ENCODE measurements at places on chromosomes 16 and 17.

DNA sequence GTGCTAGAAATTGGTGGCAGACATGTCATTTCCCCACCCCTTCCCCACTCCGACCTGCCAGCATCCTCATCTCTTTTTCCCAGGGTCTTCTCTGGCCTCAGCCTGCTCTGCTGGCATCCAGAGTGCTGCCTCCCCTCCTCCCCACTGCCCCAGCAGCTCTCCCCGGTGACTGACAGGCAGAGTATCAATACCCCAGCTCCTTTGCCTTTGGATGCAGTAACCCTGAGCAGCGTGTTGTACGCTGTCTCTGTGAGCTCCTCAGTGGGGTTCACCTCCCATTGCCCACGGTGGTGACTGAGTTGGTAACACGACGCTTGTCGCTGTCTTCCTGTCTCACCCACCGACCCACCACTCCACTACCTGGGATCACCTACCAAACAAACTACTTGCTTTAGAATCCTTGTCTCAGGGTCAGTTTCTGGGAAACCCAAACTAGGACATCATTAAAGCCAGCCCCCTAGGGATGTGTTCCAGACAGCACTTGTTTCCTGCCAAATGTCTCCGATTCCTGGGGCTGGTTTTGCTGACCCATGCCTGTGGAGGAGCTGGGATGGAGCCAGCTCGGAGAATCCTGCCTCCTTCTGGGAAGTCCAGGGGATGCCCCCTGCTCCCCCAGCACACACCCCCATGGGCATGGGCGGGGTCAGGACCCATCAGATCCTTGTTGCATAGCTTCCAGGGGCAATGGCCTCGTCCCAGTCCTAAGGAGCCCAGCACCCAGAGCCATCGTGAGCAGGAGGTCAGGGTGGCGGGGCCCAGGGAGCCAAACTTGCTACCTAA is 8.3 kb upstream of the SBK1 start:
- no peak for DNase-seq

GRCh38 chr16:6165330-6165979 is 1067.9 kb upstream of the EEF2KMT start:
- no peak for DNase-seq

- DNase-seq, result peak; percentile 98
Measured at GRCh38 chr16:3150346-3151218, 15.8 kb downstream of the ZNF213 start.

DNA sequence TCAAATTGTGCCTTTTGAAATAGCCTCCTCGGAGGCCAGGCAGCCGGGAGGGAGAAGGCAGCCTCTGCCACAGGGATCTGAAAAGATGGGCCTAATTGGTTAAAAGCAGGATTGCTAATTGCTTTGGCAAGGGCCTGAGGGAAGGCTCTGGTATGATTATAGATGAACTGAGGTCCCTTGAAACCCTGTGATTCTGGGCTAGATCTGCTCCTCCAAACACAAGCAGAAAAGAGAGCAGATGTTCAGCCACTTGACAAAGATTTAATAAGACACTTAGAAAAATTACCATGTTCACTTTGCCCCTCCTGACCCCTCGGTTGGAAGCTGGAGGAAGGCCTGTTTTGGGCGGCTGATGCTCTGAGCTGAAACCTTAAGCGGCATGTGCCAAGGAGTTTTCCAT is 209.5 kb upstream of the MPHOSPH6 start:
- DNase-seq, result no peak

GRCh38 chr17:76986365-76986764 is 118.2 kb downstream of the MGAT5B start:
- no peak for DNase-seq

GRCh38 chr17:3719265-3719664 is 4.4 kb upstream of the HASPIN start:
- no peak for DNase-seq

GRCh38 chr17:69516225-69516624 is 101.7 kb downstream of the MAP2K6 start:
- no peak for DNase-seq

GRCh38 chr16:1773703-1774447 is 941 bp upstream of the MRPS34 start:
- DNase-seq, result no peak

GRCh38 chr17:31511580-31511979 is 120.1 kb downstream of the RAB11FIP4 start:
- DNase-seq, result no peak

GRCh38 chr17:1217089-1217385 is 37.3 kb upstream of the ABR start:
- DNase-seq, result no peak

- no peak for DNase-seq
Measured at GRCh38 chr17:39236981-39237441, 11.3 kb upstream of the STAC2 start.

GRCh38 chr17:76570457-76570856 is 15.2 kb downstream of the ST6GALNAC2 start:
- no peak for DNase-seq

DNA sequence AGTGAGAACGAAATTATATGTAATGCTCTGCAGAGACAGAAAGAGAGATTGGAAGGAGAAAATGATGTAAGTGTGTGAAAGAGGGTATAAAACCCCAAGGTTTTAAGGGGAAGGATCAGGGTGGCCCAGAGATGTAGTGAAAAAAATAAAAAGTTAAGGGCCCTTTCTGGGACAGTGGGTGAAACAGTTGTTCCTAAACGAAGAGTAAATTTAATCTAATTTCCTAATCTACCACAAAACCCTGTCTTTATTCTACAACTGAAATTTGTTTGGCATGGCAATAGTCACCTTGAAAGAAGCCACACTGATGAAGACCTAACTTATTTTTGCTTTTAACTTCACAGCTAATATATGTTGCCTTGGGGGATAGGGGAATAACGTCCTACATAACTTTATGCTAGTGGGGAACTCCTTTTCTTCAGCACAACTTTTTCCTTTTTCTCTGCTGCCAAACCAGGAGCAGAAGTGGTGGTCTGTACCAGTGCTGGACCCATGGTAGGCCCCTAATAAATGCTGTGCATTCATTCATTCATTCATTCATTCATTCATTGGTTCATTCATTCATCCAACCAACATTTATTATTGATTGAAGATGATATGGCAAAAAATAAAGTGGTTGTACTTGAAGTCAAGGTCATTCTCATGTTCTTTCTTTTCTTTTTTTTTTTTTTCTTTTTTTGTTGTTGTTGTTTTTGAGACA is 25.4 kb downstream of the CALCOCO2 start:
- no peak for DNase-seq

GRCh38 chr17:5283571-5284315 is 1.7 kb downstream of the RABEP1 start:
- no peak for DNase-seq

DNA sequence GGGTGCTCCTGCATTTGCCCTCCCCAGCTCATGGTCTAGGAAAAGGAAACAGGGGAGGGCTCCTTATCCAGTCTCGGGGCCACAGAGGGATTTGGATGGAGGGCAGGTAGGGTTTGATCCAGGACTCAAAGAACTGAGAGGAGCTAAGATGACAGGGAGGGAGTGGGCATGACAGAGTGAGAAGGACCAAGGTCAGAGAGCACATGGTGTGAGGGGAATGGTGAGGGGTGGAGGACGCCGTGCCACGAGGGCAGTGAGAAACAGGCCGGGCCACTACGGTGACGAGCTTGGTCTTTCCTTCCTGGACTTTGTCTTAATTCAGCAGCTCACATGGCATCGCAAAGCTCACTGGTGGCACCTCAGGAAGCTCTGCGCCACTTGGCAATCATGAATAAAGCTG is 35.2 kb downstream of the IRF8 start:
- DNase-seq, result no peak

DNA sequence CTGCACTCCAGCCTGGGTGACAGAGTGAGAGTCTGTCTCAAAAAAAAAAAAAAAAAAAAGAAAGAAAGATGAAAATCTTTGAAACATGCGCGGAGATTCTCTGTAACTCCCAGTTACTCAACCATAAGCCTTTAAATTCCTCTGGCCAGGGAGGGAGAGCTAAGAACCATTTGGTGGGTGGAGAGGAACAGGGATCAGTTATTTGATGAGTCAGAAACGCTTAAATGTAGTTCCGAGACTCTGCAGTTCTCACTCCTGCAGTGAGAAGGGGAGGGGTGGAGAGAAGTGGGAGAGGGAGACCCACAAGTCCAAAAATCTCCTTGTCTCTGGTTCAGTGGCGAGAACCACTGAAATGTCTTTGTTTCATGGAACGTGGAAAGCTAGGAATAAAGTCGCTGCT is 266.7 kb downstream of the SOX9 start:
- DNase-seq, result no peak

GRCh38 chr17:28521311-28522085 is 15.3 kb downstream of the FOXN1 start:
- no peak for DNase-seq

DNA sequence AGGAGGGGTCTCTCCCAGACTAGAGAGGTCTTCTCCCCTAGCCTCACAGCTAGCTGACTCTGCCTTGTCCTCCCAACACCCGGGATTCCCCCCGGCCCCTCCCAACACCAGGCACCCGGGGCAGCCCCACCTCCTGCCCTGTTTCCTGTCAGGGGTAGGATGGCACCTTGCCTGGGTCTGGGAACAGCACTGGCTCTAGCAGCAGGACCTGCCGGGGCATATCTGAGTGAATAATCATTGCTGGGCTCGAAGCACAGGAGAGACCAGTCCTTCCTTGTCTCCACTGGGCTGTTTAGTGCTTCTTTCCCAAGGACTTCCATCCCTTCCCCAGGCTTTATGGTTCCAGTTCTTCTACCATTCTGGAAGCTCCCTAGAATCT is 25.7 kb downstream of the MINK1 start:
- DNase-seq, result no peak

DNA sequence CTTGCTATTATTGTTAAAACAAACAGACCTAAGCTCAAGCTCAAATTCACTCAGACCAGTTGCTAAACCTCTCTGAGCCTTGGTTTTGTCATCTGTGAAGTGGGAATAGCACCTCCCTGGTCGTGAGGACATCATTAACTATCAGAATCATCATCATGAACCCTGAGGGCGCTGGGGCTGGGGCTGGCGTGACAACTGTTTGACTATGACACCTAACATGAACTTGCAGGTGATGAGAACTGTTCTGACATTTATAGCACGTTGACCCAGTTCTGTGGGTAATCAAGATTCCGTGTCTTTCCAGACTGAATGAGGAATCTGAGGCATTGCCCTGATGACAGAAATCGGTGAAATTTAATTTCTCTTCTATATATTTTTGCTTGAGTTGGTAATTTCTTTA is 71.3 kb upstream of the CDH5 start:
- DNase-seq, result no peak

DNA sequence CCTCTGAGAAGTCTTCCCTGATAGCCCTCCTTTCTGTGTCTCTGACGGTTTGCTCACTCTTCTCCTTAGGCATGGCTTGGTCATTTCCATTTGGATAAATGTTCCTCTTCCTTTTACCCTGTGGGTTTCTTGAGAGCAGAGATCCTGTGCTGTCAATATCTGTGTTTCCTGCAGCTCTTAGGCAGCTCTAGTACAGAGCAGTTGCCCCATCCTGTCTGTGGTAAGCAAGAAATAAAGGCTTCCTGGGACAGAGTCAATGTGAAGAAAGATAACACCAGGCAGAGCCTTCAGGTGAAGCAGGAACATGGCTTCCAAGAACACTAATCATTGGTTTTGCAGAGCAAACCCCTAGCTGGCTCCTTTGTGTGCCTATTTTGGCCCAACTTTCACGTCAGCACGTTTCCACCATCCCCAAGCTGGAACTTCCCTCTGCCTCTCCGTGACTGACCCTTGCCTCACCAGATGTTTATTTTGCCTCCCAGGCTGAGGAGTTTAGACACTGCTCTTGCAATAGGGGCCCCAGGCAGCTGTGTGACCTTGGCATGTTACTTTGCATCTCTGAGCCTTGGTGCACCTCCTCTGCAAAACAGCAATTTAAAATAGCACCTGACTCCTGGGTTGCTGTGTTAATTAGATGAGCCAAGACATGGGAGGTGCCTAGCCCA is 49.6 kb upstream of the SIAH1 start:
- no peak for DNase-seq

DNA sequence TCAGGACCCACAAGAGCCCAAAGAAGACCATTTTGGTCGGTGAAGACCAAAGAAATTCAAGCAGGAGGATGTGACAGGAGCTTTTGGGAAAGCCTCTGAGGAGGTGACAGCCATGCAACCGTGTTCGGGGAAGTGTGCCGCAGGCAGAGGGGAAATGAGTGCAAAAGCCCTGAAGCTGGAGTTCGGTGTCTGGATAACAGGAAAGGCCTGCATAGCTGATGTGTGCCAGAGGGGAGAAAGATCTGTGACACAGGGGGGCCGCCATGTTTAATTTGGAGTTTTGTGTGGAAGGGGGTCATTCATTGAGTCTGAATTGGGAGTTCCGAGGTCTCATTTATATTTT is 870 bp upstream of the ZC3H7A start:
- no peak for DNase-seq

GRCh38 chr16:68656751-68657150 is 11.6 kb downstream of the CDH3 start:
- DNase-seq, result no peak

DNA sequence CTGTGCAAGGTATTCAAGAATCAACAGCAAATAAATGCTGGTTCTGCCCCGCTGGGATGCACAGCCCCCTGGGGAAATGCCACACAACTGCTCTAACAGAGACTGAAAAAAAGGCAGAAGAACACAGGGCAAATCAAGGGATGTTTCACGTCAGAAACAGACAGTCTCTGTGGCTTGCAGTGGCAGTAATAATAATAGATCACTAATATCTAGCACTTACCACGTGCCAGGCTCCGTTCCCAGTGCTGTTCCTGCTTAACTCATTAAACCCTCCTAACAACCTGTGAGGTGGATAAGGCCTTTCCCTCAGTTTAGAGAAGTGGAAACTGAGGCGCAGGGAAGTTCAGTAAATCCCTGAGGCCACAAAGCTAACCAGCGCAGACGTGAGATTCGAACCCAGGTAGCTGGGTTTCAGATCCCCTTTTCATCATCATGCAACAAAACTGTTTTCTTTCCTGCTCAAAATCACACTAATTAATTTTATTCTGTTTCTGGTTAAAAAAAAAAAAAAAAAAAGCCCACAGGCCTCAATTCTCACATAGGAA is 36.7 kb downstream of the ARHGAP17 start:
- no peak for DNase-seq

- no peak for DNase-seq
Measured at GRCh38 chr16:81041696-81042095, 6.1 kb downstream of the ATMIN start.

- no peak for DNase-seq
Measured at GRCh38 chr17:50168319-50168718, 2.5 kb downstream of the SGCA start.

GRCh38 chr17:40290629-40291280 is 3.1 kb downstream of the CDC6 start:
- no peak for DNase-seq

DNA sequence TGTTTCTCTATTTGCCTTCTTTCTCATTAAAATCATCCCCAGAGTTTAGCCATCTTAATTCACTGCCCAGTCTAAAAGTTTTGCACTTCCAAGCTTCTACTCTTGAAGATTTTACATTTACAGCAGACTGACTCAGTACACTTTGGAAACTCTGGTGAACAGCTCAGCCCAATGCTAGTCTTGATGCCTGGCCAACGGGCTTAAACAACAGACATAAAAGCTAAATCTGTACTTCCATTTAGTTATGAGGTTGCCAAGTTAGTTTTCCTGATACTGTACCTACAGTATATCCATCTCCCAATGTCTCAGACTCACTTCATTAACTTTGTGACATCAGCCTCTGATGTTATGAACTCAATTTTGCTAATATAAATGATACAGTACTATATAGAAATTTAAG is 891.8 kb upstream of the SOX9 start:
- DNase-seq, result no peak
